ENCODE measurements at places on chromosomes 6 and 20.

- no peak for DNase-seq
Observed at GRCh38 chr6:19994909-19995308, 157.7 kb downstream of the ID4 start.

DNA sequence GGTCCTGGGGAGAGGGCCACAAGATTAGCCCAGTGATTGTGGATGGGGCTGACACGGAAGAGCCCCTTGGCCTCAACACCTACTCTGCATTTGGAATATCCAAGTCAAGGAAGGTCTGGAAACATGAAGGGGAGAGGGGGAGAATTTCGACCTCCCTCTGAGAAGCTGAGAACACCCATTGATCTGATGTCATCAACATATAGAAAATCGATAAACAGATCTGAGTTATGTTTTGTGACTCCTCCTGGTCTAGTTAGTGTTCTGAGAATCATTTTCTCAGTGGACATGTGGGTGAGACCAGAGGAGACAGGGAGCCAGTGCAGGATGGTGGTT is 108.0 kb downstream of the SLC22A3 start:
- no peak for DNase-seq

GRCh38 chr6:6052216-6052615 is 45.5 kb upstream of the NRN1 start:
- no peak for DNase-seq

DNA sequence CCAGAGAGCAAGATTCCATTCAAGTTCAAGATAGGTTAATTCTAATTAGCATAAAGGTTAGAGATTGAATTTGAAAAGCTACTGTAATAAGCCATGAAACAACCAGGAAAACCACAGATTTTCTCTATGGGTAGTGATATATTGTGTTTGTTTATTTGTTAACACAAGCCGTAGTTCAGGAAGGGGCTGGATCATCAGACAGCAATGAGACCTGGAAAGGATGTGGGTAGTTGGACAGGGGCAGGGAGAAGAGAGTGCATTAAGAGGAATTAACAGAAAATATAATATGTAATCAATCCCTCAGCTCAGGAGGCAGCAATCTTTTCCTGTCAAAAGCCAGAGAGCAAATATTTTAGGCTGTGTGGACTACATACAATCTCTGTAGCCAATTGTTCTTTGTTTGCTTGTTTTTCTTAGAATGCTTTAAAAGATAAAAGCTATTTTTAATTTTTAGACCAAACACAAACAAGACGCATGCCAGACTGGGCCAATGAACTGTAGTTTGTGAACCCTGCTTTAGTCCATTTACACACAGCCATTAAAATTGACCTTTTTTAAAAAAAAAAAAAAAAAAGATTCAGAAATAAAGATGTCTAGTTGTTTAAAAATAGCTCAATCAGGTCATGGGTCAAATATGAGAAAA is 398.7 kb upstream of the MARCKS start:
- DNase-seq: no peak

GRCh38 chr6:74075323-74075722 is 379.3 kb downstream of the CD109 start:
- no peak for DNase-seq

DNA sequence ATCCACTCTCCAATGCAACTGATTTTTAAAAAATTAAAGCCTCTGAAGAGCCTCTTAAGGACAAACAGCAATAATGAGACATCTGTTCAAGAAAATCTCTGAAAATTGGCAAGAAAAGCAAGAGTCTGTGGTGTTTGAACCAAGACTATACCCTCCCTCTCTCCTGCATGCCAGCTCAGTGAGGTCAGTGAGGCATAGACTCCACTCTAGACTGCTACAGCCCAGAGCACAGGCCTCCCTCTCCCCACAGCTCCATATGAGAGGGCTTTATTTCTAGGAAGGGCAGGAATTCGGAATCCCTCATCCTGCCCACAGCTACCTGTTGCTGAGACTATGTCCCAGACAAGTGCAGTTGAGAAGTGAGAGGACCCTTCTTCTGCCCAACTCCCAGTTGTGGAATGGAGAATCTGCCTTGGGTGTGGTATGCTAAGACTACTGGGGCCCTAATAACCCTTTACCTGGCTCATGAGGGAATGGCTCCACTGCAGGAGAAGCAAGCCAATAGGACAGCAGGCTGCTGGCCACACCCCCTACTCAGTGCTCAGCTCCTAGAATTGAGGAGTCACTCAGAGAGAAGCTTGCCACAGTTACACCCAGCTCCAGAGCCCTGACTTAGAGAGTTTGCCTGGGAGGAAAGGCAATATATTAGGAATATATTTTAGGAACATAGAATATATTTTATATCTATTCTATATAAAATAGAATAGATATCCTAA is 22.7 kb upstream of the HLA-DQA1 start:
- no peak for DNase-seq

DNA sequence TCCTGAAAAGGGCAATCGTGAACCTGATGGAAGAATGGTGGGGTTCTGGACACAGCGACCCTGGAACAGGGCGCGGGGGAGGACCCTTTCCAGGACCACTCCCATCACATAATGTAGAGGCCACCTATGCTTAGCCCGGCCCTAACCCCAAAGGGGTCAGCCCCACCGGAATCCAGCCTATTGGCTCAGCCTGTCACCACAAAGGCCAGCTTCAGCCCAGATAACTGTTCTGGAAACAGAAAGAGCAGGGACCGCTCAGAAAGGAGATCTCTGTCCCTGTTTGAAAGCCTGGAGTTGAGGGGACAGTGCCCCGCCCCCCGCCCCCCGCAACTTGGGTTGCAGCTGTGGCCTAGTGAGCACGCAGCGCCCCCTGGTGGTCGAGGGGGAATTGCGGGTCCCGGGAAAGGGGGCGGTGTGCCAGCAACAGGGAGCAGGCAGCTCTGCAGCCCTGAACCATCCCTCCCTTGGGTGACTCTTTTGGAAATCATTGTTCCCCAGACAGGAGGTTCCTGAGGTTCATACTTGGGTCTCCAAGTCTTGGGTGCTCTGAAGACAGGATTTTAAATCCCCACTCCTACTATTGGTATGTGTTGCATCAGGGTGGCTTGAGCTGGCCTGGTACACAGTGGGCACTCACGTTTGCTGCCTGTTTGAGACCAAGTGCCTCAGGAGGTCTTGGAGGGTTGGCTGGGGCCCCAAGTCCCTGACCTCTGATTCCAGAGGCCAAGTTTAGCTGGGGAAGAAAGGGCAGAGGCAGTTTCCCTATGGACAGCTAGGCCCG is 1.5 kb downstream of the SIGLEC1 start:
- peak; percentile 24 for DNase-seq

Measured in inflammatory macrophage treated with lipopolysaccharide for 1 hour (primary cell).